Stimulated activated naive CD8-positive, alpha-beta T cell treated with anti-CD3 and anti-CD28 coated beads, Interleukin-15, amount 100 ng/mL, for 72 hours (primary cell): ENCODE measurements at places on chromosomes 1 and 21.

- no peak for DNase-seq
Observed at GRCh38 chr1:41221995-41222394, 20.1 kb downstream of the SCMH1 start.

GRCh38 chr1:69252696-69253095 is 315.0 kb upstream of the LRRC7 start:
- no peak for DNase-seq

- DNase-seq = no peak
Observed at GRCh38 chr1:153393926-153394325, 3.1 kb upstream of the S100A8 start.

DNA sequence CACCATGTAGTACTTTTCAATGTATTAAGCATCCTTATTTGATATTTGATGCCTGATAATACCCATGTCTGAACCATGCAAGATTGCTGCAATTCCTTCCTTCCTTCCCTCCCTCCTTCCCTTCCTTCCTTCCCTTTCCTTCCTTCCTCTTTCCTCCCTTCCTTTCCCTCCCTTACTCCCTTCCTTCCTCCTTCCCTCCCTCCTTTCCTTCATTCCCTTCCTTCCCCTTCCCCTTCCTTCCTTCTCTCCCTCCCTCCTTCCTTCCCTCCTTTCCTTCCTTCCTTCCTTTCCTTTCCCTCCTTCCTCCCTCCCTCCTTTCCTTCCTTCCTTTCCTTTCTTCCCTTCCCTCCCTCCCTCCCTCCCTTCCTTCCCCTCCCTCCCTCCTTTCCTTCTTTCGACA is 29.7 kb upstream of the TMEM52 start:
- no peak for DNase-seq

DNA sequence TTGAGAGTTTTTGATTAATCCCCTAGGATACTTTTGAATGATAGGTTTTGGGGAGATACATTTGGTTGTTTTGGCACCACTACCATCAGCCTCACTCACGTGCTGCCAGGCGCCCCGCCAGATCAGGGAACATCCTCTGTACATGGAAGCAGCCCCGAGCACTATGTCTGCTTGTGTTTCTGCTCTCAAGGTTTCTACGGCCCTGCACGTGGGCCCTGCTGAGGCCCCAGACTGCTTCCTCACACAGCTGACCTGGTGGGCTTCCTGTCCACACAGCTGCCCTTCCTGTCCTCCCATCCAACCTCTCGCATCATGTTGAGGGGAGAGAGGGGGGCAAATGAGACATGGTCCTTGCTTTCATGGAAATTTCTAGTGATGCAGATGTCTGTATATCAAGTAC is 20.0 kb downstream of the ADARB1 start:
- no peak for DNase-seq

DNA sequence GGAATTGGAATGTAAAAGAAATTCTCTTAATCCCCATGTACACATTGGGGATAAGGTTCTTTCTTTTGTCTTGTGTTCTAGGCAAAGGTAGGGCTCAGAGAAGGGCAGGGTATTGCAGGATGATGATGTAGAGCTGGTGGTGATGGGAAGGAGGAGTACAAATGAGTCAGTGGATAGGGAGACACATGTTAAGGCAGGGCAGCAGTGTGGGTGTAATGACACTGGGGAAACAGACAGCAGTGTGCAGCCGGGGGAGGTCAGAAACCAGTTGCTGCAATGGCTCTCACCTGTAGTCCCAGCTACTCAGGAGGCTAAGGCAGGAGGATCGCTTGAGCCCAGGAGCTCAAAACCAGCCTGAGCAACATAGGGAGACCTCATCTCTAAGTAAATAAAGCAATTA is 5.1 kb downstream of the NLRP3 start:
- DNase-seq = peak; percentile 17

GRCh38 chr1:70487459-70487815 is 76.4 kb downstream of the CTH start:
- DNase-seq = no peak

DNA sequence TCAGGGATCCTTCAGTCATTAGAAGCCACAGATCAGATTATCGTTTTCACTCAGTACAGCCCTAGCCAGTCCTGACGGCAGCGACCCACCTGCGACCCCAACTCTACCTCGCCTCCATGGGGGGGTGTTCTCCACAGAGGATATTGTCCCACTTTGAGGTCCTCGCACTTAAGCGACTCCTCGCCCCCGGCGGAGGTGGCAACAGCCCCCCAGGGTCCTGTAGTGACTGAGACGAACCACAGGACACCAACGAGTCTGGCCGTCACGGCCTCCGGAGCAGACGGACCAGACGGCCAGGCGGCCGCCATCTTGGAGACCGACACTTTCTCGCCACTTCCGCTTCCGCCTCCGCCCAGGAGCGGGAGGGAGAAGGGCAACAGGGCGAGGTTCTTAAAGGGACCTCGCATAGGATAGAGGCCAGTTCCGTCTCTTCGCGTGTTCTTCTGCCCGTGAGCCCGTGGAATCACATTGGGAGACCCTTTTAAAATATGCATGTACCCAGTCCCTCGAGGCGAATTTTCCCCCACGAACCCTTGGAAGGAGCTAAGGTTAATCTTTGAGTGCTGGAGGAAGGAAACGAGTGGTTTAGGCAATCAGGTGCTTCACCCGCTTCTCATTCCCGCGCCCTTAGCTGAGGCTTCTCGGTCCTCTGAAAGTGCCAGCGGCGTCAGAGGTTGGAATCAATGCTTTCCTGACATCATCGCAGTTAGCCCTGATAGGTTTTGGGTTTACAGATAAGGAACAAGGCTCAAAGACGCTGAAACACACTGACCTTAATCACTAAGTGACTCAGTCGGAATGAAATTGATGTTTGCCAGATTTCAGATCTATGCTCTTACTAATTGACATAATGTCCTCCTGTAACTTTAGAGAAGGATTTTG is at the start of gene TM2D1:
Gene TM2D1, minus strand, starts transcription at position 329 of the 882 bp plus-strand sequence. Its CDS starts 21 bp downstream, at position 308.
- DNase-seq = peak; percentile 83

- no peak for DNase-seq
Observed at GRCh38 chr1:235319255-235319654, 8.7 kb downstream of the ARID4B start.

DNA sequence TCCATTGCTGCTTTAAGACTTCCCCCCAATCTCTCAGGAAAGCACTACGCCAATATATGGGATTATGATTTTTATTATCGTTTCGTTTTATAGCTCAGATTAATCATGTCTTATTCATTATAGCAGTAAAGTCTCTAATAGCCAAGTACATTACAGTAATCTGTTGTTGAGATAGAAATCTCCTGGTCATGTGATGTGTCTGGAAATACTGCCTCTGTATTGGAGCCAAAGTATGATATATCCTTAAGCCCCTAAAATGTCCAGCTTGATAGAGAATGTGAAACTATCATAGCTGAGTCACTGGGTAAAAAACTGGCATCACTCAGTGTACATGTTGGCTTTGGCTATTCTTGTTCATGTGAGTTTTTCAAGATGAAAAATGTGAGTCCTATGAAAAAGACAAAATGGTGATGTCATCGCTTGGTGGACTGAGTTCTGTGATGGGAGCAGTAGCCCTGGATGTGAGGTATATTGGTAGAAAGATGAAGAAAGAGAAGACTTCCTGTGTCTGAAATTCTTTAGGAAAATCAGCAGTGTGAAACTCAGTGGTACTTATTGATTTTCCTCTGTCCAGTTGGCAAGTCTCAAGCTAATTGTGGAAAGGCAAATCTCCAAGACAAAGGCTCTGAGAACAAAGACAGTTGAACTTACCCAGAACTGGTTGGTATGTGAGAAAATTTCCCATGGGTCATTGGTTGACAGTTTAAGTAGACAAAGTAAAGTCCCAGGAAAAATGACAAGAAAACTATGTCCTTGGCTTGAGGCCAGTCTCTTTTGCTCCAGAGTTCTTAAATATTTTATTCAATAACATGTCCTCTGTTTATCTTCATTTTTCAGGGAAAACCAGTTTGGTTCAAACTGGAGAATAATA is 76.2 kb downstream of the BRINP2 start:
- no peak for DNase-seq

DNA sequence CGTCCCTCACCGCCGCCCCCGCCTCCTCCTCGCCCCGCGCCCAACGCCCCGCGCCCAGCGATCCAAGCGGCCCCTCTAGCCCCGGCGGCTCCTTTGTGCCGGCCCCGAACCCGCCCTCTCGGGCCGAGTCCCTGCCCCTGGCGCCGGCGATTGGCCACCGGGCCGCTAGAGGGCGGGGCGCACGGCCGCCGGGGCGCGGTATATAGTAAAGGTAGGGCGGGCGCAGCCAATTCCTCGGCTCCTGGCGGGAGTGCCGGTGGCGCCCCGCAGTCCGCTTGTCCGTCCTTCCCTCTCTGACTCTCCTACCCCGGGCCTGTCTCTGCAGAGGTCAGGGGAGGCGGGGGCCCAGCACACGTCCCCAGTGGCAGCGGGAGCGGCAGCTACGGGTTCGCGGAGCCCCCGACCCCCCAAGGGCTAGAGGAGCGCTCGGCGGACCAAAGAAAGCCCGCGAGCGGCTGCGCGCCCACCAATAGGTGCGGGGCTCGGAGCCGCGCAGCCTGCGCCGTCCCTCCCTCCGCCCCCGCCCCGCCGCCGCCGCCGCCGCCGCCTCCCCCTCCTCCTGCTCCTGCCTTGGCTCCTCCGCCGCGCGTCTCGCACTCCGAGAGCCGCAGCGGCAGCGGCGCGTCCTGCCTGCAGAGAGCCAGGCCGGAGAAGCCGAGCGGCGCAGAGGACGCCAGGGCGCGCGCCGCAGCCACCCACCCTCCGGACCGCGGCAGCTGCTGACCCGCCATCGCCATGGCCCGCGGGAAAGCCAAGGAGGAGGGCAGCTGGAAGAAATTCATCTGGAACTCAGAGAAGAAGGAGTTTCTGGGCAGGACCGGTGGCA is at the start of gene ATP1B1:
Gene ATP1B1, plus strand, starts transcription at position 596 of the 826 bp plus-strand sequence. Its CDS starts 140 bp downstream, at position 736.
- peak; percentile 80 for DNase-seq
